Activated naive CD4-positive, alpha-beta T cell treated with Interleukin-2 at 50 U/mL for 16 hours (primary cell): ENCODE measurements at places on chromosomes 16 and 17.

DNA sequence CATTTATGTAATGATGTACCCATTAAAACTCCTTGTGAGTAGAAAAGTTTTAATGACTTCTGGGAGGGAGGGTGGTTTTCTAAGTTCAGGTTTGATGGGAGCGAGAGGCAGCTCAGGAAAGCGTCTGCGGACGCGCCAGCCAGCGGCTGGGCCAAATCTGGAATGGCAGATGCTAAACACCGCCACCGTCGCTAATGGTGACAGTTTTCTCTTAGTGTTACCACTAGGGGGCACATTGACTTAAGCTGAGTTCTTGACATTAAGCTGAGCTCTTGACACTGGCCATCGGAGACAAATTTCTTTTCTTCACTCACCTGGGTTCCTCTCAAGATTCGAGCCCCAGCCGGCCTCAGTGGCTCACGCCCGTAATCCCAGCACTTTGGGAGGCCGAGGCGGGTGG, 6.7 kb downstream of the TRPV1 start:
- DNase-seq: peak; percentile 12

DNA sequence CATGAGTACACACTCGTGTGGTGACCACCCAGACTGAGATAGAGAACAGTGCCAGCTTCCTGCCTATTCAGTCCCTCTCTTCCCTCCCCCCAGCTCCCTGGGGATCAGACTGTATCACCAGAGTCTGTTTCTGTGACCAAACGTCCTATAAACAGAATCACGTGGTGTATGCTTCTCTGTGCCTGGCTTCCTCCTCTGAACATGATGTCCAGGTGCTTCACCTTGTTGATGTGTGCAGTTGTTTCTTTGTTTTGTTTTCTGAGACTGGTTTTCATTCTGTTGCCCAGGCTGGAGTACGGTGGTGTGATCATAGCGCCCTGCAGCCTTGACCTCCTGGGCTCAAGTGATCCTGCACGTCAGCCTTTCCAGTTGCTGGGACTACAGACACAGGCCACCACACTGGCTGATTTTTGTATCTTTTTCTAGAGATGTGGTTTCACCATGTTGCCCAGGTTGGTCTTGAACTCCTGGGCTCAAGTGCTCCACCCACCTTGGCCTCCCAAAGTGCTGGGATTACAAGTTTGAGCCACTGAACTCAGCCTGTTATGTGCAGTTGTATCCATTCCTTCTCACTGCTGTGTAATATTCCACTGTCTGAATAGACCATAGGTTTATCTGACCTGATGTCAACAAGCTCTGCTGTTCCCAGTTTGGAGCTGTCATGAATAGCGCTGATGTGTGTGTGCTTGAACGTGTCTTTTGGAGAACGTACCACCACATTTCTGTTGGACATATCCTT, 28.9 kb upstream of the PRM1 start:
- DNase-seq: no peak

GRCh38 chr17:2398655-2399571, 1.9 kb downstream of the MNT start:
- DNase-seq: peak; percentile 63

- DNase-seq: no peak
Observed at GRCh38 chr17:57895382-57896060, 45.7 kb upstream of the MRPS23 start.
